ENCODE measurements at places on chromosomes 16 and 17.

DNA sequence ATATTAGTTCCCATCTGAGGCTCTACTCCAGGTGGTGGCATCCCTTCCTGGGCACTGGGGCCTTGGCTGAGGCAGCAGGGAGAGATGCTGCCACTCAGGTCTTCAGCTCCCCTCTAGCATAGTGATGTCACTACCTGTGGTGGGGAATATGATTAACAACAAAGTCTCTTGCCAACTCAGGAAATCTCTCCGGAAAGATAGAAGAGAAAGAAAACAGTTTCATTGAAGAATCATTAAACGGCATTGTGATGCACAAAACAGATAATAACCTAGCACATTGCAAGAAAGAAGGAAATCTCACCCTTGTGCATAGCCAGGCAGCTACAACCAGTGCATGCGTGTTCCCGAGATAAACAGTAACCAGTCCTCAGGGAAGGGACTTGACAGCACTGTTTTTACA, 12.2 kb upstream of the ZNF267 start:
- no peak for DNase-seq

DNA sequence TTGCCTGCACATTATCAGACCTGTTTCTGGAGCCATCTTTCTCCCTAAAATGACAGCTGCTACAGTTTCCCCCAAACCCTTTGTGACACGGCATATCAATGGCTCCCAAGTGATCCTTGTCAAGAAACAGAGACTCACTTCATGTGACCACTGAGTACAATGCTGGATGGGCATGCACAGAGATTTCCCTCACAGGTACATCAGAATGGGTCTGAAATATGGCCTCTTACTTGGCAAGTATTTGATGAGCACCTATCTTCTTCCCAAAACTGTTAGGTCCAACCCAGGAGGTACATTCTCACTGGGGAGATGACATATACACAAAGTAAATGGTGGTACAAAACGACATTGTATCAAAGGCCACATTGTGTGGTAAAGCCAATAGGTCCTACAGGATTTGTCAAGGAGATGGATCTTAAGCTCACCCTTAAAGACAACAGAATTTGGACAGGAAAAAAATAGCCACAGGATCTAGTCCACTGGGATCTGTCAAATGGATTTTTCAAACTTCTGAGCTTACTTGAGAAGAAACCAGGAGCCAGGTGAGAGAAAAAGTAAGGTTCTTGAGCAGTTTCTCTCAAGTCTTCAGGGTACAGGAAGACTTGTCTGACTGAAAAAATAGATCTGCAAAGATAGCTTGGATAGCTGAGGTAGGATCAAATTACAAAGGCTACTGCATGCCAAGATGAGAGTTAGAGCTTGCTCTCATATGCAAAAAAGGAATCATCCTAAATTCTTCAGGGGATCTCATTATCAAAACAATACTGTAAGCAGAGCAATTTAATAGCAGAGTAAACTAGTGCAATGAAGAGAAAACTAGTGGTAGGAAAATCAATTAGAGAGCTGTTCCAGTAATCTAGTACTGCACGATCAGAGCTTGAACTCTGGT, 28.8 kb downstream of the RNF43 start:
- DNase-seq: no peak

DNA sequence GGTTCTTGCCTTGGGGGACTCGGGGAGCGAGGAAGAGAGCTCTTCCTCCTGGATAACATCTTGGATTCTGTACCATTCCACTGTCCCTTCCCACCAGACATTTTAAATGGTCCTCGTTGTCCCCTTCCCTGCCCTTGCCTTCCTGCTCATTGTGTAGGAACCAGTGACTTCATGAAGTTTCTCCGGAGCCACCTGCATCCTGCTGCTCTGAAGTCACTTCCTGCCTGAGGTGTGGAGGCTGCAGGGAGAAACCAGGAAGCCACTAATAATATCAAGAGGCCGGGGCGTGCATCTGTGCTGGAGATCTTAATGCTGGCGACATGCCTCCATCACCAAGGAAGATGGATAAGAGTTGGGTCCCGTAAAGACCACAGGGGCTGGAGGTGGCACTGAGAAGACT, 6.2 kb upstream of the SLC16A13 start:
- no peak for DNase-seq

- DNase-seq: peak; percentile 16
Observed at GRCh38 chr17:36721560-36722120, 120.3 kb downstream of the MRM1 start.

Data from NCI-H1105 (cell line).